ENCODE measurements at places on chromosomes 13 and 19.

DNA sequence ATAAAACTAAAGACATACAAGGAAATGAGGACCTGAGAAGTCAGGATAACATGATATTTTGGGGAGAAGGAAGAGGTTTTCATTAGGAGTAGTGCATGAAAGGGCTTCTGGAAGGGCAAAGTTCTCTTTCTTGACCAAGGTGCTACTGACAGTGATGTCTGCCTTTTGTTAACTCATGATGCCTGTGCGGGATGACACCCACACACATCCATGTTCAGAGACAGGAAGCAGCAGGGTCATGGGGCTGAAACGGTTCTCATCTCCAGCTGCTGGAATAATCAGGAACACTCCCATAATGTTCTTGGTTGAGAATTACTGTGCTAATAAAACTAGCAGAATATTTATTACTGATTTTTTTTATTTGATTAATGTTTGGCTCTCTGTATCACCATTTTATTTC is 29.1 kb downstream of the KCNC3 start:
- DNase-seq, result no peak

DNA sequence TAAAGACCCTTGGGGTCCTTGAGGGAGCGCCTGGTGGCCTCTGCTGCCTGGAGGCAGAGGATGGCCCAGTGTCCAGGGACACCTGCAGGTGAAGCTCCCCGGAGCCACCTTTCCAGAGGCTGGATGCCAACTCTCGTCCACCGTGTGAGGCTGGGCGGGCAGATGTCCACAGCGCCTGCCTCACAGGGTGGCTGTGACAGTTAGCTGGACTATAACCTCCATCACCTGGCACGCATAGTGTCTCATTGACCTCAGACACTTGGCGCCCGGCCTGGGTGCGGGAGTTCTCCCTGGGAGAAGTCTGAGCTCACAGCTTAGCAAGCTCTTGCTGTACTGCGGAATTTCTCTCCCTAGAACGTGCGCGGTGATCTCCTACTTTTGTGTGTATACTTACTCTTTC is 9.8 kb downstream of the BICRA start:
- DNase-seq, result no peak

DNA sequence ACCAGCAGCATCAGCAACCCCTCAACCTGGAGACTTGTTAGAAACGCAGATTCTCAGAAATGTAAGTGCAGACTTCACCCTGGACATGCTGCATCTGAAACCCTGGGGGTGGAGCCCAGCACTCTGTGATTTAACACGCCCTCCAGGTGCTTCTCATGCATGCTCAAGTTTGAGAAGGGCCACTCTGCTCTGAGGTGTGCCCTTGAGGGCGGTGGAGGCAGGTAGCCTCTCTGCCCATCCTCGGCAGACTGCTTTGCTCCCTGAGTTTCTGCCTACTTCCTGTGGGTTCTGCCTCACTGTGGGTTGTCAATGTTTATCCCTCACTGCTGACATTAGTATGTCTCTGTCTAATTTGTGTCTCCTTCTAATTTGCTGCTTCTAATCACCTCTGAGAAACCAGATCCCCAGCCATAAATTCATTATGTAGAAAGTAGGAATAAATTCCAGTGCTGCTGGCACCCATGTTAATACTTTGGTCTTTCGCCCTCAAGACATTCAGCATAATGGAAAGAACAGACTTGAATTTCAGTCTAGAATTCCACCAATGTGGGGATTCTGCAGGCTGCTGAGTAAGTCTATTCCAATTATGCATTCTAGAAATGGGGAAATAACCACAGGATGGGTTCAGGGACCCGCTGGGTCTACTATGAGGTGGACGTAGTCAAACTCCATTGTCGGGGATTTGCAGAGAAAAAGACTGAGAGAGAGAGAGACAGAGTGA is 51.3 kb upstream of the CYSLTR2 start:
- no peak for DNase-seq

- no peak for DNase-seq
Measured at GRCh38 chr13:48296528-48296927, 7.0 kb upstream of the RB1 start.

DNA sequence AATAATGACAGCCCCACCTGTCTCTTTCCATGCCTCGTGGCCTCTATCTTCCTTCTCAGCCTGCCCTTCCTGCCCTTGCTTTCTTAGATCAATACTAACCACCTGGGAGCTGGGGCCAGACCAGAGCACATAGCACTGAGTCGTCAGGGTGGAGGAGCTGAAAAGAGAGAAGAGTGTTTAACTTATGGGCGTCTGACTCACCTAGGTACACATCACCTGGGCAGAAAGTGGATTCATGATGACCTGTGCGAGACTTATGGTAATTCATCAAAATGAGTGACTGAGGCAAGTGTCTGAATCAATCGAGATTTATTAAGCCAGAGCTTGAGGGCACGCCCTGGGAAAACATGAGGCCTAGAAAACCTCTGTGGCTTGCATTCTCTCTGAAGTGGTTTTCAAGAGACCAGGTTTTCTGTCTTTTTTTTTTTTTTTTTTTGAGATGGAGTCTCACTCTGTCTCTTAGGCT is 19.2 kb downstream of the CEACAM6 start:
- peak; percentile 17 for DNase-seq

DNA sequence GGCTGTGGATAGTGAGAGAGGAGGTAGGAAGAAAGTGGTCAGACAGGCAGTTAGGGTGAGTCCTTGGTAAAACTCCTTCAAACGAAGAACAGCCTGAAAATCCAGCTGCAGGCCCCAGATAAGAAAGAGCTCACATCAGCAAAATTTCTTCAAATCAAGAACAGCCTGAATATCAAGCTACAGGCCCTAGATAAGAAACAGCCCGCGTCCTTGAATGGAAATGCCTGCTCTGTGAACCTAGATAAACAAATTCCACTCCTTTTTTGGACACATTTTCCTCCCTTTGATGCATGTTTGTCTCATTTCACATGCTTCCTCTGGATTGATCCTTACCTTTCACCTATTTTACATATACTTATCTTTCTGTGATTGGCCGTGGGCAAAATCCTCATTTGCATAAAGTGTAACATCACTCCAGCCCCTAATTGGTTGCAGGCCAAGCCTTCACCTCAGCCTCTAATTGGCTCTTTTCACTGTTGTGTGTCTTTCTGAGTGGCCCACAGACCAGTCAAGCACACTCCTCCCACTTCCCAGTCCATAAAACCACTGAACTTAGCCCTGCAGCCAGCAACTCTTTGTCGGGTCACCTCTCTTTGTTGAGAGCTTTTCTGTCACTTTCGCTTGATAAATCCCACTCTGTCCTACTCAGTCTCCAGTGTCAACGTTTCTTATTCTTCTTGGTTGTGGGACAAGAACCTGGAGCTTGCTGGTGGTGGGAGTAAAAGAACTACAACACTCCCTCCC is 6.0 kb upstream of the SULT2A1 start:
- no peak for DNase-seq
